ENCODE measurements at places on chromosomes 12 and 14.

- no peak for DNase-seq
These were observed 2.0 kb downstream of the SMARCD1 start for GRCh38 chr12:50087151-50087550.

DNA sequence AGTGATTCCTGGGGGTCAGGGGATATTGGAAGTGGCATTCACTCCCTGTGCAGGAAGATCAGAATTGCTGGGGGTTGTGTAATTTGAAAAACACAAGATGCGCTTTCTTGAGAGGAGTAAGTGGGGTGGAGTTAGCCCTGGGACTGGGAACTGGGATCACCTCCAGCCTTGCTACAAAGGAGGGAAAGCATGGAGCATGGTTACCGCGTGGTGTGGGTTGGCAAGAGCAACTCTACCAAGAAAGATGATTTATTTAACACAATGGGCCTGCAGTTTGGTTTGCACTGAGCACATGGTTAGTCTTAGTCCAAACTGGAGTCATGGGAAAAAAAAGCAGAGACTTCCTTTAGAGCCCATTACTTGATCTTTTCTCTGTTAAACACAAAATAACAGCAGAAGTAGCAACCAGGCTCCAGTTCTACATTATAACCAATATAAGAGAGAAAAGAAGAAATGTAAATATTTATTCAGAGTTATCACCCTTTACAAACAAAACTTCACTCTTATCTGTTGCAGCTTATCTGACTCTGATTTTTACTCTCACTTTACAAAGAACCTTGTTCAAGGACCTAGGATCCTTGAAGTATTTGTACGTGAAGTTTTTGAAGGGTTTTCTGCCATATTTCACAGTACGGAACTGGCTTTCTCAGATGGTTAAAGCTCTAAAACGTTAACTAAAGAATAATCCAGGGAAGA is 2.1 kb upstream of the NIN start:
- DNase-seq, result no peak

- DNase-seq, result no peak
These were observed 186.4 kb downstream of the ANO6 start for GRCh38 chr12:45402288-45402687.

GRCh38 chr14:76228138-76228537 is 76.4 kb downstream of the GPATCH2L start:
- no peak for DNase-seq

DNA sequence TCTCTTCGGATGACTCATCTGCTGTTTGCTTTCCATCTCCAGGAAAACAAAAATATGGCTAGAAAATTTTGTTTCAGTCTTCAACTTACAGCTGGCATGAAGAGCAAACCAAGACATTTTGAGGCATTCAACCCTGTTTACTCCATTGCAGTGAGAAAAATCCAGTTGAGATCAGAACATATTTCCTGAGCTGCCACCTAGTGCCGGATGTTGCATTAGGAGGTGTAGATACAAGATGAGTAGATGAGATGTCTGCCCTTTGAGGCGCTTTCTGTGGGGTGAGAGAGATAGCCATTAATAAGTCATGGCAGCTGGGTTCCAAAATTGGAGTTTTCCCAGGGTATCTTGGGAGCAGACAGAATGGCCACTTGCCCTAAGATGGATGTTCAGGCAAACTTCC is 171.1 kb downstream of the PRKCH start:
- DNase-seq, result no peak

- DNase-seq, result peak; percentile 49
These were observed 58.6 kb downstream of the TSPAN9 start for GRCh38 chr12:3135522-3136461.

- no peak for DNase-seq
These were observed 32.7 kb upstream of the SMUG1 start for GRCh38 chr12:54221402-54221984.

DNA sequence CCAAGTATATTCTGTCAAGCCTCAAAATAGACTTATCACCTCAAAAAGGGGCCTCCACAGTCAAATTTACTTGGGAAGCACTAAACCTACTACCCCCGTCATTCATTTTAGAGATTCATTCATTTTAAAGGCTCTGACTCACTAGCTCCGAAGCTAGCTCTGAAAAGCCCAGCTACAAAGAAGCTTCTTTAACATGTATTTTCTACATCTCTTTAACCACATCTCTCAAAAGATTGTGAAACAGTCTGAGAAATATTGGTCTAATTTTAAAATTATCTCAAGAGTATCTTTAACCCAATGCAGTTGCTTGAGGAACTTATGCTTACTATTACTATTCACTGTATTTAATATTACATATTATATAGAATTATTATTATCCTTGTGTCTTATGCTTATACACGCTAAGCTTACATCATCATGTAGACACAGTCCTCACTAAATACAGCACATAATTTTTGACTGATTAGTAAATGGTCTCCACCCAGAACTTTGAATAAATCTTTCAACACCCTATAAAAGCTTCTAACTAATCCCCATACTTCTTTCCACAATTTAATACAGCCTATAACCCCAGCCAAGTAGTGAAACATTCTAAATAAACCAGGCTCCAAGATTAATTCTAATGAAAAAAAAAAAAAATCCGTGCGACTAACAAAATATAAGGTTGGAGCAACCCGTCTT is 7.8 kb downstream of the NT5DC3 start:
- no peak for DNase-seq

DNA sequence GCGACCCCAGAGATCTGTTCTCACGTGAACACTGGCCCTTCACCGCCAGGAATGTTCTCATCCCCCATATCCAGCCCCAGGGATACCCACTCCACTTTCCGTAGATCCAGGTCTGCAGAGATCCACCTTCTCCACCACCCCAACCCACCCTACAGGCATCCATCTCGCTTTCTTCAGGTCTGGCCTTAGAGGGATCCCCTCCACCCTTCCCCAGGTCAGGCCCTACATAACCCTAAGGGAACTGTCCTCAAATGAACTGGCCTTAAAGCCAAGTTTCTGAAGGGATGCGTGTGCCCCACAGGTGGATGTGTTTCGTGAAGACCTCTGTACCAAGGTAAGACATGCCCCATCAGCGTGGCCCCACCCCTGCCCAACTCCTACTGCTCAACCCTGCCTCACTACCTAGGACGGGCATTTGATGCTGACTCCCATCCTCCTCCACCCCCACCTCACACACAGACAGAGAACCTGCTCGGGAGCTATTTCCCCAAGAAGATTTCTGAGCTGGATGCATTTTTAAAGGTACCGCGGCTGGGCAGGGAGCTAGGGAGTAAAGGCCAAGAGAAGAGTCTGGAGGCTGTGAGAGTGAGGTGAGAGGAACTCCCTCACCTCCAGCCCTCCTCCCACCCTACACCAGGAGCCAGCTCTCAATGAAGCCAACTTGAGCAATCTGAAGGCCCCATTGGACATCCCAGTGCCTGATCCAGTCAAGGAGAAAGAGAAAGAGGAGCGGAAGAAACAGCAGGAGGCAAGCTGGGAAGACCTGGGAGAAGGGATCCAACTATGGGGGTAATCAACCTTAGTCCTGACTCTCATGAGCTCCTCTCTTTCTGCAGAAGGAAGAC is 912 bp downstream of the PSME1 start:
- DNase-seq, result no peak

- no peak for DNase-seq
These were observed 1.3 kb upstream of the CLBA1 start for GRCh38 chr14:104984056-104984894.

- DNase-seq, result no peak
These were observed 505 bp upstream of the DENND5B start for GRCh38 chr12:31591380-31591901.

DNA sequence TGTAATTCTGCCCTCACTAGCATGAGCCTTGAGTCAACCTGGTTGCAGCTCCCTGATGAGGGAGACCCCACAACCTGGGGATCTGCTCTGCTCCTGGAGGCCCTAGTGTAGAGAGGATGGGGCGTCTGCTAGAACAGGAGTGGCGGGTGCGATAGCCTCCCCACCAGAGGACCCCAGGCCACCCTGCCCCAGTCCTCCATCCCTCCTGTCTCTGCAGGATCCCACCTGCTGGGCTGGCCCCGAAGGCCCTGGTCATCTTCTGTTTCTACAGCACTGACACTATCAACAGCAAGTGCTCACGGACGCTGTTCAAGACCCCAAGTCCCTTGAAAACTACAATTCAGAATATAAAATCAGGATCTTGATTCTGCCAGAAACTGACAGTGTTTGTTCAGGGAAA is 15.2 kb downstream of the ANHX start:
- DNase-seq, result no peak

GRCh38 chr12:53955036-53955775 is 503 bp downstream of the HOXC12 start:
- DNase-seq, result no peak

- DNase-seq, result no peak
These were observed 19.7 kb downstream of the VDR start for GRCh38 chr12:47885012-47885501.

- peak; percentile 26 for DNase-seq
These were observed 26.3 kb upstream of the BCDIN3D start for GRCh38 chr12:49868952-49869815.

GRCh38 chr12:44930972-44931600 is 55.0 kb upstream of the NELL2 start:
- DNase-seq, result peak; percentile 35

DNA sequence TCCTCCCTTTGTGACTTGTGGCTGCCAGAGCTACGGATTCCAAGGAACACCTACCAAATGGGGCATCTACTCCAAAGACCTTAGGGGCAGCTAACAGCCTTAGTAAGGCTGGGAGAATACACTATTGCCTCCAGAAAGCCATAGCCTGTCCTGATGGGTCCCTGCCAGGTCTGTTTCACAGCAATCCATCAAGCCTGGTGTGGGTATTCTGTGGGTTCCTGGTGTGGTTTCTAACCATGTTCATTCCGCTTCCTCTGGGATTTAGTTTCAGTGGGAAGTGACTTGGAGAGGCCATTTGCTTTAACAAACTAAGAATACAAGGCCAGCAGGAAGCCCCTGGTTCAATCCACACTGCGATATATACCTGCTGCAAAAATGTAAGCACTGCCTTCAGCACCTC is 220.5 kb downstream of the FOXN3 start:
- DNase-seq, result no peak

DNA sequence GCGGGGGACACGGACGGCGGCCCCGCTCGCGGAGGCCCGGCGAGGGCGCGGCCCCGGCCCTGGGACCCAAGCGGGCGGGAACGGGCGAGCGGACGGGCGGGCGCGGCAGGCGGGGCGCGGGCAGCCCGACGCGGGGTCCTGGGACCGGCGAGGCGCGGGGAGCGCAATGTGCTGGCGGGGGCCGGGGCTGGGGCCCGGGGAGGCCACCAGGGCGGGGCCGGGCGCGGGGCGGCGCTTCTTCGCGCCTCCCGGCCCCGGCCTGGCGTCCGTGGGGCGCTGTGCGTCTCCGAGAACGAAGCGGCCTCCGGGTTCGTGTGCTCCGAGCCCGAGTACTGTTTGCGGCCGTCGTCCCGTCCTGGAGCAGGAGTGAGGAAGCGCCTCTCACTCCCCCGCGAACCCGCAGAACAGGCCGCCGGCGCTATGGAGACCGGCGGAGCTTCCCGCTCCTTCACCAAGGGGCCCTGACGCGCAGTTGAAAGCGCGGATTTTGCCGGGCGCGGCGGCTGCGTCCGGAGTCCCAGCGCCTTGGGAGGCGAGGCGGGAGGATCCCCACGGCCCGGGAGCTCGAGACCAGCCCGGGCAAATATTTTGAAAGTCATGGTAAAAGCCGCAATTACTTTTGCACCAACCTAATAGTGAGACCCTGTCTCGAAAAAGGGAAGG is 420 bp upstream of the ANKLE2 start:
- DNase-seq, result peak; percentile 53

- DNase-seq, result no peak
These were observed 972 bp upstream of the DDX47 start for GRCh38 chr12:12812174-12812573.

DNA sequence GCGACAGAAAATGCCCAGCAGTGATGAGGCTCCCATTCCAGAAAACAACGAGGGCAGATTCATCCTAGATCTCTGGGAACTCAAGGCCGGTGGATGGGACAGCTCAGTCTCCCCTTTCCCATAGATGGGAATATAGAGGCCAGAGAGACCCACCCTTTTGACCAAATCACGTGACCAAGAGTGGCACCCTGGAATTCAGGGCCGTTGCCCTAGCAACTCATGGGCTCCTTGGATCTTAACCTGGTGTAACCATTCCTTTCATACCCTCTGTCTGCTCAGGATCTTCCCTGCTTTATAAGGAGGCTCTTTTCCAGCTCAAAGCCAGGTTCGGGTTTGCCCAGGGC is 8.4 kb upstream of the LRTM2 start:
- no peak for DNase-seq

DNA sequence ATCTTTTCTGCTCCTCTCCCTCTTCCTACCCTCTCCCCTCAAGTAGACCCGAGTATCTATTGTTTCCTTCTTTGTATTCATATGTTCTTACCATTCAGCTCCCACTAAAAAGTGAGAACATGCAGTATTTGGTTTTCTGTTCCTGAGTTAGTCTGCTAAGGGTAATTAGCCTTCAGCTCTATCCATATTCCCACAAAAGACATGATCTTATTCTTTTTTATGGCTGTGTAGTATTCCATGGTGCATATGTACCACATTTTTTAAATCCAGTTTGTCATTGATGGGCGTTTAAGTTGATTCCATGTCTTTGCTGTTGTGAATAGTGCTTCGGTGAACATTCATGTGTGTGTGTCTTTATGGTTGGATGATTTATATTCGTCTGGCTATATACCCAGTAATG is 32.2 kb downstream of the CRADD start:
- no peak for DNase-seq

DNA sequence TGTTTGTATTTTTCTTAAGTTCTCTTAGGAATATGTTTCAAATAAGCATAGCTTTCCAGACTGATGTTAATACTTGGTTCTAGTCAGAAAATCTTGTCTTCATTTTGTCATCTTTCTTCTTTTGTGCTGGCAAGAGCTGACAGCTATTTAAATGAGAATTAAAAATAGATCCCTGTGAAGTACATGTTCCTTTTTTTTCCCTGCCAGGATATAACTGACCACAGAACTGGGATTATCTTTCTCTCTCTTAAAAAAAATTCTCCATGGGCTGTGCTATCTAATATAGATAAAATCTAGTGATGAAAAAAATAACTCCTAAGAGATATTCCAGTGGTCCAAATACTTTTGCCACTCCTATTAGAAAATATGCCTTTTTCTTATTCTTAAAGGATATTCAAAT is 163.4 kb downstream of the AKAP6 start:
- no peak for DNase-seq

- no peak for DNase-seq
These were observed 186.0 kb upstream of the HMGA2 start for GRCh38 chr12:65638324-65638723.

- no peak for DNase-seq
These were observed at the start of gene TSPAN8 for GRCh38 chr12:71157601-71158233. Gene TSPAN8, minus strand, starts transcription at chr12:71157999. Its CDS starts 321 bp downstream, at chr12:71157678.

DNA sequence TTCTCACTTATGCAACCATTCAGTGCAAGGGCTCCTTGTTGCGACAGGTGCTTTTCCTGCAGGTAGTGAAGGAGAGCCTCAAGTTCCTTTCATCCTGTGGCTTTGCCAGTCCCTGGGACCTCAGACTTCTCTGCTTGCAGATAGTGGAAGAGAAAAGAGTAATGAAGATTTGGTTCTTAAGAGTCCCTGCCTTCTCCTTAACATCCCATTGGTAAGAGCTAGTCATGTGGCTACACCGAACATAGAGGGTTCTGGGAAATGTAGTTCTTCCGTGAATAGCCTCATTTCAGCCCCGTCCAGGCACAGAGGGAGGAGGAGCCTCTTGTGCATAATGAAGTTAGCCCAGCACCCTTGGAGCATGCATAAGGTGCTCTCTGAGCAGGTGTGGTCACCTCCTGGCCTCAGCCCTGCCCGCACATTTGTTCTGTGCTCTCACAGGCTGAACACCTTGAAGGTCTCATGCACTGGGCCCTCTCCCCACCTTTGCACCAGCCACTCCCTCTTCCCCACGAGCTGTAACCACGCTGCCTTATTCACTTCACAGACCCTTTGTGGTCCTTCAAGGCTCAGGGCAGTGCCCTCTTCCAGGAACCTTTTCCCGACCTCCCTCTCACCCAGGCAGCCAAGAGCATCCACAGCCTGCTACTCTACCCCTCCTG is 134.0 kb downstream of the BCL11B start:
- DNase-seq, result no peak
